Right ventricle myocardium superior (tissue), 1 donor: ENCODE measurements at places on chromosomes 7 and 10. TPM values are rescaled to one million over a fixed set of nuclear protein-coding genes. Genes with fewer than 3 reads are reported as not detected.

DNA sequence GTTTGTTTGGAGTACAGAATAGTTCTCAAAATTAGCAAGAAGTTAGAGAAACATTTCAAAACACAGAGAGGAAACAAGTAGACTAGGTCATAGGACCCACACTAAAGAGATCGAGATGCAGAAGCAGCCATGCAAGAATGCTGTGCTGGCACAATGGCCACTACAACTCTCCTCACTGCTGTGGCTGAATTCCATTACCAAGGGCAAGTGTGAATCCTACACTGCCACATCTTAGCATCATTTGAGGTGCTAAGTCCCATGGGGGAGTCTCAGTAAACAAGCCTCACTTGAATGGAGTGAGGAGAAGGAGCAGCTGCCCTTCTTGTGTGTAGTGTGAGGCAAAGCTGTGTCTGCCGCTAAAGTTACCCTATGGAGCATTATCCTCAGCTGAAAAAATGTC lies 56.7 kb downstream of the PCLO start:
- no peak for DNase-seq

DNA sequence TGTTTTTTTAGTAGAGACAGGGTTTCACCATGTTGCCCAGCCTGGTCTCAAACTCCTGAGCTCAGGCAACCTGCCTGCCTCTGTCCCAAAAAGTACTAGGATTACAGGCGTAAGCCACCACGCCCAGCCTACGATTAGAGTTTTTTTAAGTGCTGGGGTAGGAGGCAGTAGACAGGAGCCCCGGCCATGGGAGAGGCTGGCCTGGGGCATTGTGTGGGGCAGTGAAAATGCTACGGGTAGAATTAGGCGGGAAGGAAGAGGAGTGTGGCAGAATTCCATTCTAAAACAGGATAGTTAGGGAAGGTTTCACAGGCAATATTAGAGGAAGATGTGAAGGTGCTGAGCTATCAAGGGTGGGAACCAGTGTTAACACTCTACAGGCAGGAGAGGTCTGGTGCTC lies 31.3 kb upstream of the FXYD4 start:
- DNase-seq, result no peak

The NRCAM gene
- total RNA-seq, result 0.27 TPM

The PGAM2 gene
- total RNA-seq, result 1,131 TPM
